ENCODE measurements at places on chromosomes 1 and 21.

- DNase-seq: no peak
Observed at GRCh38 chr1:16178596-16179497, 23.0 kb upstream of the EPHA2 start.

GRCh38 chr1:97837161-97837560 is 83.7 kb downstream of the DPYD start:
- DNase-seq: no peak

DNA sequence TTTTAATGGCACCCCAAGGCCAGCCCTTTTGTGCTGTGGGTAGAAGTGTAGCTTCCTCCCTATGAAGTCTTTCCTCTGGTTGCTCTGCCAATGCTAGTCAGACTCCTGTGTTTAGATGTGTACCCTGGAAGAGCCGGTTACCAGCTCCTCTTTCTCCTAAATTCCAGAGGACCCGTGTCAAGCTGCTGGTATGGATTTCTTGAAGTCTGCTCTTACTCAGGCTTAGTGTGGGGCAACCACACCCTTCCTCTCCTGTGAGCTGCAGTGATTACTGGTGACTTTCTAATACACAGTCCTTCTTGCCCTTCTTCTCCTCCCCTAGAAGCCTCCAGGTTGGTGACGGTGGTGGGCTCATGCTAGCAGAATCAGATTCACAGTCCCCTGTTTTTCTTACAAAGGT is 74.1 kb upstream of the AKT3 start:
- DNase-seq: peak; percentile 67

GRCh38 chr1:42713293-42713692 is 26.7 kb downstream of the CLDN19 start:
- DNase-seq: no peak

- no peak for DNase-seq
Observed at GRCh38 chr1:116470671-116471070, 97.6 kb downstream of the ATP1A1 start.

DNA sequence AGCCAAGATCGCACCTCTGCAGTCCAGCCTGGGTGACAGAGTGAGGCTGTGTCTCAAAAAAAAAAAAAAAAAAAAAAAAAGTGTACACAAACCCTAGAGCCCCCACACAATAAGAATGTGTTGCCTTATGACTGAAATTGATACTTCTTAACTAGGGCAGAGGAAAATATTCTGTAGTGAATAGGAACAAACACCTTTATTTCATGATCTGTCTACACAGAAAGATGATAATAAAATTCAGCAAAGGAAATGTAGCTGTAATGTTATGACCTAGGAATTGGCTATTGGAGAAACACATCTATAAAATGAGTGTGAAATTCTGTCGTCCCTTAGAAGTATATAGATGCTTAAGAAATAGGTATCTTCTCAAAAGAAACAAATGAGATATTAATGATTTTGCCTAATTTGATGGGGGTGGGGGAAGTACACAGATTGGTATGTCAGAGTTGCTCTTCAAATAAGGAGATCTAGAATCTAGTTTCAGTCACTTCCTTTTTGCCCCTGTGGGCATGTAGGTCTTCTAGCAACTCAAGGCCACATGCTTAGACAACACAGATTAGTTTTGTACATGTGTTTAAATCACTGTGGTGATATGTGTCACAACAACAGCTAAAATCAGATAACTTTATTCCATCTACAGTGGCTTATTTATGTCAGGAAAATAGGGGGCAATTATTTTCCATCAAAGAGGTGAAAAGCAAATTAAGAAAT is 10.7 kb upstream of the GPR25 start:
- DNase-seq: no peak

DNA sequence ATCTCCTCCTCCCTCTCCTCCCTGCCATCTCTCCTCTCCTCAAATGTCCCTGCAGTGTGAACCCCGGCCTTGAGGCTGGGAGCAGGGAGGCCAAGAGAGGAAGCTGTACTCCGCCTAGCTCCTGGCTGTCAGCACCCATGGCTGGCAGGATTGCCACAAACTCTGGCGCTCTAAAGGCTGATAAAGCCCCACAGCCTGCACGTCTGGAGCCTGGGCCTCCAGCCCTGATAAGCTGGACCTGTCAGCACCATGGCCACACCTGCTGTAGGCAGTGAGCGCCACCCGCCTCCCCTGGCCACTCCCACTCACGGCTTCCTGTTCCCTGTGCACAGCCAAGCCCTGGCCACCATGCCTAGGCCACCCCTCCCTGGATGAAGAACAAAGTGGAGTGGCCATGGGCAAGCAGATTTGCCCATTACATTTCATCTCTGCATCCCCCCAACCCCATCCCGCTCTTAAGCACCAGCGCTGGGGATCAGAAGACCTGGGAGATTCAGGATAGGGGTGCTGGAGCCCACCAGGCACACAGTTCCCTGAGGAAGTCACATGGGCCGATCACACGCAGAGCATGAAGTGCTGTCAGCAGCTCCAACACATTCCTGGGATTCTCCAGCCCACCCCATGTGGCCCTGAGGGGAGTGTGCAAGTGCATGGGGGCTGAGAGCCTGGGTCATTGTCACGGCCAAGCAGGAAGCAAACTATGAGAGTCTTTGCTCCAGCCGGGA is 24.2 kb upstream of the NPPB start:
- DNase-seq: peak; percentile 61

DNA sequence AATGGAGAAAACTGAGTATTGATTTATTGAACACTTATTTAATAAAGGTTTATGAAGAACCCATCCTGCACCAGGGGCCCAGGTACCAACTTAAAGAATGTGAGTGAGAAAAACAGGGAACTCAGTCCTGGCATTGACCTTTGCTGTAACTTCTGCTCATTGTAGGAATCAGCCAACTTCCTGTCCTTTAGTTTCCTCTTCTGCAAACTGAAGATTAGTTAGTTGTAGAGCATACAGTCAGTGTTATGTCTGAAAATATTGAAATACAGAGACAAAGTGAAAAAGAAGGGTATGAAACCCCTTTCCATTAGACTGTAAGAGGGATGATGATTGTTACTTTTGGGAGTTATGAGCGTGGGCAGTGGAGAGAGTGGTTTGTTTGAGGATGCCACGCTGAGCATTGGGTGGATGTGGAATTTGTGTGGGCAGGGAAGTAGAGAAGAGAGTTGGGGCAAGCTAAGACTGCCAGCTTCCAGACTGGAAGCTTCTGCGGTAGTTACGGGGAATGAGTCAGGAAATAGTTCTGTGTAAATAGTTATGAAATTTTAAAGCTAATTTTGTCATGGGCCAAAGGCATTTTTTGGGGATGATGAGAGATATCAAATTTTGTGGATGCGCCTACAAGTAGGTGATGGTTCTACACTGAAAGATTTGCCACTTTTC is 89.2 kb downstream of the GPR88 start:
- peak; percentile 90 for DNase-seq

DNA sequence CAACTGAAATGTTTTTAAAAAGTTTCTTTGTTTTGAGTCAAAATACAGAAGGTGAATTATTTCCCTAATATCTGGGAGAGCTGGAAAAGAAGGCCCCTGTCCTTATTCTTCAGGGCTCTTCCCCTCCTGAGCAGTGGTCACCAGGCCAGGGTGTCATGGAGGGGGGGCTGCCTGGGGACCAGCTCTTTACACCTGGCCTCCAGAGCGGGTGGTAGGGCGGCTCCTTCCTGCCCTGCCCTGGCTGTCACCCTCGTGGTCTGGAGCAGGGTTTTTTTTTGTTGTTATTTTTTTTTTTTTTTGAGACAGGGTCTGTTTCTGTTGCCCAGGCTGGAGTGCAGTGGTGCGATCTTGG is 6.6 kb downstream of the SKI start:
- no peak for DNase-seq

- no peak for DNase-seq
Observed at GRCh38 chr1:203093754-203094410, 8.1 kb upstream of the MYOG start.

GRCh38 chr1:205343431-205344065 is 13.2 kb downstream of the KLHDC8A start:
- DNase-seq: no peak

GRCh38 chr1:168783458-168784210 is 54.6 kb upstream of the DPT start:
- DNase-seq: peak; percentile 28

DNA sequence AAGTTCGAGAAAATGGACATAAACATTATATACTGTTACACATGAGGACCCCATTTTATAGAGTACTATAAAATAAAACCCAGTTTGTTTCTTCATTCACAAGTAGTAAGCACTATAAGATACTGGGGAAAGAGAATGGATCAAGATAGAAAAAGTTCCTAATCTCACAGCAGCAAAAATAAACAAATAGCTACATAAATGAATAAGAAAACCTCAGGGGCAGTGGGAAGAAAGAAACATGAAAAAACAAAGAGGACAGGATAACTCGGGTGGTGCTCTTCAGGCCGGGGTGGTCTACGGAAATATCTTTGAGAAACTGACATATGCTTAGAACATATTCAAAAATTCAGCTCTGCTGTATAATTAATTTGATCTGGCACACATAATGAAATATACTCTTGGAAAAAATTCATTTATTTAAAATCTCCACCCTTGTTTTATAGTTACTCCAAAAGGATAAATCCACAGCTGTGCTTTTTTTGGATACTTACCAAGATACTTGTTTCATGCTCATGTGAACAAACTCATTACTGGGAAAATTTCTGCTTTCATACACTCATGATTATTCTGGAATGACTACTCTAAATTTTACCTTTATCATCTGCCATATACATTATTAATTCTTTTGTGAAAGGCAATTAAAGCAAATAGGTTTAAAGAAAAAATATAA is 20.0 kb downstream of the CEP170 start:
- peak; percentile 56 for DNase-seq

- DNase-seq: no peak
Observed at GRCh38 chr1:5507340-5507739, 484.9 kb downstream of the NPHP4 start.

GRCh38 chr1:6157528-6158174 is 22.5 kb downstream of the CHD5 start:
- no peak for DNase-seq

- no peak for DNase-seq
Observed at GRCh38 chr1:195866091-195866780, 742.0 kb downstream of the KCNT2 start.

DNA sequence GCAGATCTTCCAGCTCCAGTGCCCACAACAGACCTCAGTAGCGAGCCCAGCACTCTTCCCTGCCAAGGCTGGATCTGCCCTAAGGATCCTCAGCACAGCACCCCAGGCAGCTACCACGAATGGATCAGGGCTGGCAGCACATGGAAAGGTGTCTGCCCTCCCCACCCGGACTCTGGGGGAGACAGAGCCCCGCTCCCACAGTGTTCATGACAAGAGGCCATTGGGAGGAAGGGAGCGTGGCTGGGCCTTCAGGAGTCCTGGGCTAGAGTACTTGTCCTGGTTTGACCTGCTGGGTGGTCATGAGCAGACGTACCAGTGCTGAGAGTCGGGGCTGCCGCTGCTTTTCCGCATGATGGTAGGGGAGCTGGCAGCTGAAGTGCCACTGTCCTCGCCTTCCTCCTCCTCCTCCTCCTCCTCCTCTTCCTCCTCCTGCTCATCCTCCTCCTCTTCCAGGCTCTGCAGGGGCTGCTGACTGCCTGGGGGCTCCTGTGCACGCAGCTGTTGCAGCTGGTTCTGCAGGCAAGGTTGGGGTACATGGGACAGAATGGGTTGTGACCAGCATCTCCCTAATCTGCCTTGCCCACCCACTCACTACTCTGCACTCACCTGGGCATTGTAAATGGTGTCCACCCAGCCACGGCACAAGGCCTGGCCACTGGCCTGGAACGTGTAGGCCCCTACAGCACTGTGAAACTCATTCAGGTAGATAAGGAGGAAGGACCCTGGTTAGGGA is 2.9 kb upstream of the TNFRSF25 start:
- DNase-seq: no peak

GRCh38 chr1:202405928-202406327 is 57.4 kb downstream of the PPP1R12B start:
- peak; percentile 13 for DNase-seq

- peak; percentile 86 for DNase-seq
Observed at GRCh38 chr1:231929311-231929710, 302.7 kb downstream of the DISC1 start.

DNA sequence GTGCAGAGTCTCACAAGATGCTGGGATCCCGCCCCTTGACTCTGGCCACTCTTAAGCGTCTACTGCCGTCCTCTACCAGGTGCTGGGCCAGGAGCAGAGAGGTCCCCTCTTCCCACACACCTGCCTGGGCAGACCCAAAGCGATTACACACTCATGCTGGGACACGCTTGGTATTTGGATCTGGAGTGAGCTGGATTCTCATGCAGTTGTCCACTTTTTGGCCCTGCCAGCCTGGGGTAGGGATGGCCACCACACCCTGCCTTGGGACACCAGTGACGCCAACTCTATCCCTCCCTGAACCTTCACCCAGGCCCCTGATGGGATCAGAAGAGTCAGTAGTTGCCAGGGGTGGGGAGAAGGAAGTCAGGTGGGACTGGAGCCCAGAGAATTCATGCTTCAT is 28.6 kb downstream of the ITPKB start:
- DNase-seq: no peak

DNA sequence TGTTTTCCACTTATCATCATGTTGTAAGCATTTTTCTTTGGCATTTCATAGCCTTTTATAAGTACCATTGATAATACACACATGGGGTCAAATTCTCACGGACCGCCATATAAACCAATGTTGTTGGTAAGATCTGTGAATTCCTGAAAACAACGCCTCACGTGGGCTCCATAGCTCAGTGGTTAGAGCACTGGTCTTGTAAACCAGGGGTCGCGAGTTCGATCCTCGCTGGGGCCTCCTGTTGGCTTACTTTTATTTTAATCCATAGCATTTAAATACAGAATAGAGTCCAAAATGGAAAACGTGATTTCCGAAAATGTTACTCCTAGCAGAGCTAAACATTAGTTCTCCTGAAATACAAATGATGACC is 83.1 kb downstream of the HHIPL2 start:
- peak; percentile 88 for DNase-seq

Data from cardiac fibroblast (primary cell).